Femur (tissue), 1 donor: ENCODE measurements at places on chromosomes 7 and 10.

DNA sequence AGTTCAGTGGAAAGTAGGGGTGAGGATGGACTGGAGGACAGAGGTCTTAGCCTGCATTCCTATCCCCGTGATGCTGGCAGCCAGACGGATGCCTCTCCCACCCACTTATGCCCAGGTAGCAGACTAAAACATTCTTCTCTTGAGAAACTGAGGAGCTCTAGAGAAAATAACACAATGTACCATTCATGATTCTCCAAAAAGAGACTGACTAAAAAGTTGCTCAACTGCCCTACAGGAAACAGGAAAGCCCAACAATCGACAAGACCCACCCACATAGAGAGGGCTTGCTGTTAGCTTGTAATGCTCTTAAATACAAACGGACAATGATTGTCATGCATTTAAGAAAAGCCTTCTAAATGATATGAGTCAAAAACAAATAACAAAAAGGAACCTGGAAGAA is 33.2 kb upstream of the PDE1C start:
- no peak for DNase-seq

- no peak for DNase-seq
Observed at GRCh38 chr10:111338805-111339204, 262.0 kb downstream of the ADRA2A start.

DNA sequence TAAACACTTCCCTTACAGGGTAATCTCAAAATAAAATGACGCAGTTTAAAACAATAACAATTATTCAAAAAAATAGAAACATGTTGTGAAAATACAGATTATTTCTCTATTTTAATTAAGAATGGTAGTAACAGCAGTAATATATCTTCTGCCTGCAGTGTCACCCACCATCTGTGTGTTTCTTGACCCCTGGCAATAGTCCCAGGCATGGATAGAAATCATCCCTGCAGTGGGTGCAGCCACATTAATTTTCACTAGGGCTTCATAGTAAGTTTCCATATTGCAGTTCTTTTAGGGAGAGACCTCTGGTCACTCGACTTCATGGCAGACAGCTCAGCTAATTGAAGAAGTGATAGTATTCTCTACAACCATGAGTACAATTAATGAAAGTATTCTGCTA is 470.1 kb upstream of the TEX47 start:
- DNase-seq: no peak

DNA sequence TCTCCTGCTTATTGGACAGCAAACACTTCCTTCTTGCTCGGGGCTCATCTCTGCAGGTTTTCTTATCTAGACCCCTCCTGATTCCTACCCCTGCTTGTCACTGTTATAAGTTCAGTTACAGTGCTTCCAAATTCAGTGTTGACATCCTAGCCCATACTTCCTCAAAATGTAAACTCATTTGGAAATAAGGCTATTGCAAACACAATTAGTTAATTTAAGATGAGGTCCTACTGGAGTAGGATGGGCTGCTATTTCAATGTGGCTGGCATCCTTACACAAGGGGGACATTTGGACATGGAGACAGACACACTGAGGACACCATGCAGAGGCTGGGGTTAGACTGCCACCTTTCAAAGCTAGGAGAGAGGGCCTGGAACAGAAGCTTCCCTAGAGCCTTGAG is 85.2 kb upstream of the NPVF start:
- no peak for DNase-seq

DNA sequence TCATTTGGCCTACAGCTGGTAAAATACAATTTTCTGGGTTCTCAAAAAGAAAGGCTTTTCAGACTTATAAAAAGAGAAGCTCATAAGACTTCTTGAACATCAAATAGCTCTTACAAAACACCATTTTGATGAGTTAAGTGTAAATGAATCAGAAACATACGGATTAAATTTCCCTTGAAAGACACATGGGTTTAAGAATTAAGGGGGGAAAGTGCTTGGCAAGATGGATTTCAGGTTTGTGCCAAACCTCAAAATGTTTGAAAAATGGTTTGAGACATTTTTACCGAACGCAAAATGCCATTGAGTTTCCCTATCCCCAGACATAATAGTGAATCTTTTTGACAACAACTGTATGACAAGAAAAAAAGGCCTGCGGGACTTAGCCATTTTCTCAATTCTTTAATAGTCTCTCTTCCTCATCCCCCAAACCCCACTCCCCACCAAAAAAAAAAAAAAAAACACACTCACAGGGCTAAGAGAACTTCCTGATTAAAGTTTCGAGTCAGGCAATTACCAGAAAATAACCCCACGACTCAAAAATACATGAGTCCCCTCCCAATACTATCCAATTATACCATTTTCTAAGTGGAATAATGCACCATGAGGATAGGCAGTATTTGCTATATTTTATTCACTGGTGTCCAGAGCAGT is 260.1 kb downstream of the TRIL start:
- no peak for DNase-seq

GRCh38 chr10:71547876-71548846 is 151.4 kb downstream of the CDH23 start:
- peak; percentile 91 for DNase-seq

GRCh38 chr10:124665980-124666379 is 78.2 kb downstream of the FAM53B start:
- no peak for DNase-seq

DNA sequence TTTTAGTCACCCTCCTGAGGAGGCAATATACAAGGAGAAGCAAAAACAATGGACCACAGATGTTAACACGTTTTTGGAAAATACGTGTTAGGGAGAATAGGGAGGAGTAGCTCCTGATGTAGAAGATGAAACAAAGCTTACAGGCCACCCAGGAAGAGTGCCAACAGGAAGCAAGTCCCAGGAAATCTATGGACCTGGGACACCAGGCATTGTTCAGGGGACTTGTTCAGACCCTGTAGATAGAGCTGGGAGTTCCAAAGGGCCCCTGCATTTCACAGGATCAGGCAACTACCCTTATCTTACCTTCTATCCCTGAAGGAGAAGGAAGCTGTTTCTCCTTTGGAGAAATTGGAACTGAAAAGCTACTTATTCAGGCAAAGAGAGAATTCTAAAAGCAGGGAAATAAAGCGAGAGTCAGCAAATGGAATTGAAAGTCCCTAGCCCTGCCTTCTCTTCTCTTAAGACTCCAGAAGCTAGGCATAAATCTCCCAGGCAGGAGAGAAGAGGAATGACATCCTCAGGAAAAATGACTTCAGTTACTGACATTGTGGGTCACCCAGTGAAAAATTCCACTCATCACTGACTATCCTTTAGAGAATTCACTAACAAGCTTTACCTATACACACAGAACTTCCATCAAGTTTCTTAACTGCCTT is 77.7 kb upstream of the FAM3C start:
- DNase-seq: no peak

DNA sequence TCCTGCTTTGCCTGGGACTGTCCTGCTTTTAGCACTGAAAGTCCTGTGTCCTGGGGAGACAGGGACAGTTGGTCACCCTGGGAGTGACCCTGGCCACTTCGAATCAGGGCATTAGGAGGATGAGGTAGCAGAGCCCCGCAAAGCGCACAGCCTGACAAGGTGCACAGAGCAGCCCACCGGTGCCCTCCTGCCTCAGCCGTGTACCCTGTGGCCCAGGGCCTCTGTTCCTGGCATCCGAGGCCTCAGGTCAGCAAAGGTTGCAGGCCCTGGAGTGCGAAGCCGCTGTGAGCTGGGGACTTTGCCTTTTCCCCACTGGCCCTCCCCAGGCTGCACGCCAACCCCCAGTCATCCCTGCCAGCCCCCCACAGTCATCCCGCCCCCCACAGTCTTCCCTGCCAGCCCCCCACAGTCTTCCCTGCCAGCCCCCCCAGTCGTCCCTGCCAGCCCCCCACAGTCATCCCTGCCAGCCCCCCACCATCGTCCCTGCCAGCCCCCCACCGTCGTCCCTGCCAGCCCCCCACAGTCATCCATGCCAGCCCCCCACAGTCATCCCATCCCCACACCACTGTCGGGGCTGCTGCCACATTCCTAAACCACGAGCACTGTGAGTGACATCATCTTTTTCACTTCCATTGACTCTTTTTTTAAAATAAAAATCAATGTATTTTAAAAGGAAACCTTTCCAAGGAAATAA is 91.8 kb downstream of the RGS10 start:
- no peak for DNase-seq
